Activated CD4-positive, alpha-beta T cell treated with anti-CD3 and anti-CD28 coated beads, Interleukin-2, amount 10 ng/mL, durations not matched to agents 24 days and 14 days (primary cell): ENCODE measurements at places on chromosomes 1 and 21.

DNA sequence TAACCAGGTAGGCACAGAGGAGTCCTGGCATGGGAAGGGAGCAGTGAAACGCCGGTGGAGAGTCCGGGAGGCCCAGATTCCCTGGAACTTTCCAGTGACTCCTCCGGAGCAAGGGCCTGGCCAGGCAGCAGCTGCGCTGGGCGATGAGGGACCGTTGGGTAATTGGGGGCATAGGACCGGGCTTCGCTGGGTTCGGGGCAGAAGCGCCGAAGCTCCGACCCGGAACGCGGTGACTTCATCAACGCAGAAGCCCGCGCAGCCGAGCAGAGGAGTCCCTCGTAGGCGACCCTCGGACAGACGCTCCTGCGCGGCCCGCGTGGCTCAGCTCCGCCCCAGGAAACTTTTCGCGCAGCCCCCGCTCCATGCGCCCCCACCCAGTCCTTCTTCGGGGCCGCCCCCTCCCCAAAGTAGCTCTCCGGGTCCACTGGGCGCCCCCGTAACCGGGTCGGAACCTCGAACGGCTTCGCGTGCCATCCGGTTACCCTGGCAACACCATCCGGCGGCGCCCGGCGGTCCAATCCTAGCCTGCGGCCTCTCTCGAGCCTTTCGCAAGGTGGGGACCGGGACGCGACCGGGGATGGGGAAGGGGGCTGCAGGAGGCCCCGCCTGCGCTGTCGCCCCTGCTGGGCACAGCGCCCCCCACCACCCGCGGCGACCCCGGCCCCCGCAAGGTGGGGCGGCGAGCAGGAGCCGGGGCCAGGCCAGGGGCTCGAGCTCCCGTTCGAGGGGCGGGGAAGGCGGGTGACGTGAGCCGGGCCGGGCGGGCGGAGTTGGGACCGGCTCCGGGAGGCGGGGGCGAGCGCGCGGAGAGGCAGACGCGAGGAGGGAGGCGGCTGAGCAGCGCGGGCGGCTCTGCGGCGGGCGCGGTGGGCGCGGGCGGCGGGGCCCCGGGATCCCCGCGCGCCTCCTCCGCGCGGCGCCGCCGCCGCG lies at the start of gene AJAP1:
AJAP1 (plus strand) TSS at position 814 of the 930 bp plus-strand sequence. CDS start 817 bp downstream, outside the sequence.
- H3K27me3 ChIP-seq, result peaks cover 42% of the 10 kb centered on the region
- no peak within 1 kb of the TSS for H3K27ac ChIP-seq
- no peaks in the 10 kb centered on the region for H3K36me3 ChIP-seq
- no peak within 1 kb of the TSS for H3K4me3 ChIP-seq
- DNase-seq, result no peak
- H3K4me1 ChIP-seq, result no peaks in the 10 kb centered on the region

- no peak overlapping the region for H3K4me3 ChIP-seq
- no peaks in the 10 kb centered on the region for H3K27me3 ChIP-seq
- H3K36me3 ChIP-seq, result no peaks in the 10 kb centered on the region
- no peak overlapping the region for H3K27ac ChIP-seq
- DNase-seq, result no peak
Observed at GRCh38 chr1:57204942-57205787, 218.7 kb downstream of the DAB1 start.

GRCh38 chr1:26581287-26581651 lies 51.7 kb downstream of the RPS6KA1 start:
- peaks cover 11% of the 10 kb centered on the region for H3K36me3 ChIP-seq
- peak overlapping the region; percentile 73 for H3K4me3 ChIP-seq
- DNase-seq, result no peak
- H3K27me3 ChIP-seq, result peaks cover 2% of the 10 kb centered on the region

DNA sequence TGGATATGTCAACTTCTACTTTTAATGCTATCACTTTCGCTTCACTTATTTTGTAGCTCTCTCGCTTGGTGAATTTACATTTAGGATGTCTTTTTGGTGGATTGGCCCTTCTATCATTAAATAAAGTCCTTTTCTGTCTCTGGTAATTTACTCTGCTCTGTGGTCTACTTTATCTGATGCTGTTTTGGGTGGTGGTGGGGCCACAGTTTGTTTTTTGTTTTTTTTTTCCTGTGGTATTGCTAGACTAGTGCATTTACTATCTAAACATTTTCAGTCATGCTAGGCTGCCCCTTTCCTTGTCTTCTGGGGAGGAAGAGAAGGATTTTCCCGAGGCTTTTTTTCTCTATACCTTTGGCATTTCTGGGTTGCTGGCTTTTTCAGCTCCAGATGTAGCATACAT lies 18.1 kb upstream of the FCRLA start:
- H3K27me3 ChIP-seq, result peaks cover 36% of the 10 kb centered on the region
- no peak overlapping the region for H3K4me3 ChIP-seq
- DNase-seq, result no peak

- no peaks in the 10 kb centered on the region for H3K4me1 ChIP-seq
- H3K36me3 ChIP-seq, result no peaks in the 10 kb centered on the region
- peaks cover 1% of the 10 kb centered on the region for H3K27me3 ChIP-seq
Observed at GRCh38 chr1:10765734-10766478, 30.5 kb downstream of the CASZ1 start.

DNA sequence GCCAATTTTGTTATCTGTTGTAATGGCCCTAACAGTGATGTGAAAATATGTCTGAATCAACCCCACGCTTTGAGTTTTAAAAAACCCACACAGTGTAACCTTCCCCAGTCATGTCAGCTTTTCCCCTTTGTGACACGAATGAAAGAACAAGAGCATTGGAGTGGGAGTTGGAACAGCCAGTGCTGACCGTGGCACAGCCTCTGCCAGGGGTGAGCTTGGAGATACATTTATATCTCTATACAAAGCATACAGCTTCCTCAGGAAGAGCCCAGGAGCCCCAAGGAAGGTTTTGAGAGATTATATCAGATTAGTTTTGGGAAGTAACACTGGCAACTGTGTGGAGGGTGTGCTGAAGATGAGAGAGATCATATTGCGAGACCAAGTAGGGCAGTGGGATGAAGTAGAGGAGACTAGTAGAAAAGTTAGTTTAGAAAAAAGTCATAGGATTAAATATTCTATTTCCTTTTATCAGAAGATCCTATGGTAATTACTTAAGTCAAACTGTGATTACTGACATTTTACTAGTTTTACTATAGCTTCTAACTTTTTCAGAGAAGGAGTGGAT lies 15.9 kb downstream of the LRRC8B start:
- H3K27ac ChIP-seq, result peak overlapping the region; percentile 87
- peak overlapping the region; percentile 55 for H3K4me3 ChIP-seq
- H3K4me1 ChIP-seq, result peaks cover 59% of the 10 kb centered on the region
- peak; percentile 61 for DNase-seq

DNA sequence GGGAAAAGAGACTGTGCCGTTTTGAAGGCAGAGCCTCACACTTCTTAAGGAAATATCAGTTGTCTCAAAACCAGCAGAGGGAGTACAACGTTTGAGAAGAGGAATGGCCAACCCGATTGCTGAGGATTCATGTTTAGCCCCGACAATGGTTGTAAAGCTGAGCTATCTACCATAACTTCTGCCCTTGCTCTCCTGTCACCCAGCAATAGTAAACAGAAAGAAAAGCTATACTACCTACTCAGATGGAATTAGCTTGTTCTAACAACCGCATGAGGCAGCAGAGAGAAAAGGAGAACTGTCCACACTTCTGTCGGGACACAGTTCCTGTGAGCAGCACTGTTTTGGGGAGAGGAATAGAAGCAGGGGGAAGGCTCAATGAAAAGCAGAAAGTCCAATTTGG lies 91.2 kb downstream of the SLC45A1 start:
- no peaks in the 10 kb centered on the region for H3K27me3 ChIP-seq
- peaks cover 49% of the 10 kb centered on the region for H3K36me3 ChIP-seq
- DNase-seq, result peak; percentile 71
- peak overlapping the region; percentile 67 for H3K27ac ChIP-seq
- peak overlapping the region; percentile 20 for H3K4me3 ChIP-seq

DNA sequence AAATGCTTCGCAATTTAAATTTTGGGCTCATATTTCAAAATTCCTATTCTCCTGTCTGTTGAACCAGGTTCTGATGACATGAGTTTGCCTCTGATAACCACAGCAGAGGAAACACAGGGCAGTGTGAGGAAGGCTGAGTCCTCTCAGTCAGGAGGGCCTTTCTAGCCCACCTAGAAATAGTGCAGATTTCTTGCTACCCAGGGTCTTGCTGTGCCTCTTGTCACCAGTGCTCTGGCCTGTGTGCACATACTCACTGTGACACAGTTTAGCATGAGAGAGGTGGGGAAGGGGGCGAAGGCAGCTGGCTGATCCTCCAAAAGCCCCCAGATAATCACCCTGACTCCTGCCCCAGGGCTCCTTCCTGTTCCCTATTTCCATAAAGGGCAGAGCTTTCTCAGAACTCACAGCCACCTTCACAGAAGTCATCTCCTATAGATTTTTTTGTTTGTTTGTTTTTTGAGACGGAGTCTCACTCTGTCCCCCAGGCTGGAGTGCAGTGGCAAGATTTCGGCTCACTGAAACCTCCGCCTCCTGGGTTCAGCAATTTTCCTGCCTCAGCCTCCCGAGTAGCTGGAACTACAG lies 23.7 kb downstream of the ERRFI1 start:
- H3K27me3 ChIP-seq, result no peaks in the 10 kb centered on the region
- H3K36me3 ChIP-seq, result peaks cover 3% of the 10 kb centered on the region
- no peak for DNase-seq
- H3K4me3 ChIP-seq, result no peak overlapping the region
- peaks cover 4% of the 10 kb centered on the region for H3K4me1 ChIP-seq

- no peaks in the 10 kb centered on the region for H3K27me3 ChIP-seq
- peaks cover 29% of the 10 kb centered on the region for H3K4me1 ChIP-seq
- H3K36me3 ChIP-seq, result peaks cover 6% of the 10 kb centered on the region
- no peak for DNase-seq
- no peak overlapping the region for H3K4me3 ChIP-seq
Observed at GRCh38 chr1:109818988-109819764, 55.5 kb upstream of the EPS8L3 start.

DNA sequence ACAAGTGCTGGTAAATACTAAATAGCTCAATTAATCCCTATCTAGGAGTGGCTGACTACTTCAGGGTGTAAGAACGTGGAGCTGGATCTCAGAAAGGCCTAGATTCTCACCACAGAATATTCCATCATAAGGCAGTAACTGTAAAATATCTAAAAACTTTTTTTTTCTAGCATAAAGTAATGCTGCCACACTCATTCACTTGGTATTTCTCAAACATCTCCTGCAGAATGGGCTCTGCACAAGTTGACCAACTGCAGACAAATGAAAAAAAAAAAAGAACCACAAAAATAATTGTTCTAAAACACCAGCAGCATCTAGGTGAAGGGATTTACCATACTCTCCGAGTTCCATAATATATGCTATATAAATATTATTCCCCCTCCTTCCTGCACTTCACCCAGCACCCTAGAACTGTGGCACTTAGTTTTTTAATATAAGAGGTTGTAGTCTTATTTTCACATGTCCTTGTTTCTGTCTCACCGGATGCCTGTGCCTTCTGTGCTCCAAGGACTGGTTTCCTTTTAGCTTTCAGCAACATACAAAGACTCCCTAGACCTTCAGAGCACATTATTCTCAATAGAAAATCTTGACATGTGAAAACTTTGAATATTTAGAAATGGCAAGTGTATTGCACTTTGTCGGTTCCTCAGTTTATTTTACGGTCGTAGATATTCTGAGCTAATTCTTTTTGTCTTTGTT lies 8.9 kb downstream of the VSIG8 start:
- no peak for DNase-seq
- peaks cover 14% of the 10 kb centered on the region for H3K4me1 ChIP-seq
- H3K27me3 ChIP-seq, result peaks cover 39% of the 10 kb centered on the region
- H3K27ac ChIP-seq, result no peak overlapping the region
- no peaks in the 10 kb centered on the region for H3K36me3 ChIP-seq
- H3K4me3 ChIP-seq, result peak overlapping the region; percentile 84
